ENCODE measurements at places on chromosomes 7 and 10. TPM values are rescaled to one million over a fixed set of nuclear protein-coding genes. Genes with fewer than 3 reads are reported as not detected.

OAT gene
- 67.2 TPM for total RNA-seq

LRRC18 gene
- total RNA-seq, result not detected

TMEM236 gene
- total RNA-seq, result 0.09 TPM

PAPOLB gene
- not detected for total RNA-seq
